ENCODE measurements at places on chromosomes 11 and 22.

DNA sequence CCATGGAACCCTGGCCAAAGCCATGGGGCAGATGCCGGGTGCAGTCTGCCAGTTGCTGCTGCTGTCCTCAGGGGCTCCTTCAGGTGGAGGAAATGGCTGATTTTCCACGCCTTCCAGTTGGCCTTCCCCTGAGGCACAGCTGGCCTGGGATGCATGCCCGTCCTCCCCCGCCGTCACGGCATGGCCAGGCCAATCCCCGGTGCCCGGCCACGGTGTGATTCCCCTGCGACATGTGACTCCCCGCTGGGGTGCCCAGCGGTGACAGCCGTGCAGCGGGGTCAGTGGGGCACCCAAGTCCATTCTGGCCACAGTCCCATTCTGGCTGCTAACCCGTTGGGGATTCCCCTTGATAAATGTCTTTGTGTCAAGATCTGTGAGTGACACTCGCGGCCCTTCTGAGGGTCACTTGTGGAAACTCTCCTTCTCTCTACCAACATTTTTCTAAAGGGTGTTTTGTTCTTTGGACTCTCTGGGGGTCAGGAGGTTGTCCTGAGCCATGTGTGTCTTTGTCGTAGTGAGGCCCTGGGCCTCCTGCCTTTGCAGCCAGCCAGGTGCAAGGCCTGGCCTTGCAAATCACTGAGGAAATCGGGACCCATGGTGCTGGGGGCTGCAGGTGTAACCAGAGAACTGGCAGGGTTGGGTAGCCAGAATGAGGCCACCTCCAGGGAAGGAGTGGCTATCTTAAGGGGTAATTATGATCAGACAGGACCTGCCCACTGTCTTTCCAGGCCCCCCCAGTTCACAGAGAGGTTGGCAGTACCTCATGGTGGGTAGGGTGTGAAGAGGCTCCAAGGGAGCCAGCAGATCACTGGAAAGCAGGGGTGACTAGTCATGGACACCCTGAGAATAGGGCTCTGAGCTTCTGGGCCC is 37.1 kb downstream of the KCNQ1OT1 start:
- DNase-seq, result no peak

- peak; percentile 19 for DNase-seq
Observed at GRCh38 chr22:45285263-45286058, 712 bp downstream of the UPK3A start.

- peak; percentile 47 for DNase-seq
Observed at GRCh38 chr11:85257837-85258236, 369.3 kb downstream of the DLG2 start.

GRCh38 chr11:132883241-132883640 is 649.1 kb downstream of the OPCML start:
- DNase-seq, result no peak

DNA sequence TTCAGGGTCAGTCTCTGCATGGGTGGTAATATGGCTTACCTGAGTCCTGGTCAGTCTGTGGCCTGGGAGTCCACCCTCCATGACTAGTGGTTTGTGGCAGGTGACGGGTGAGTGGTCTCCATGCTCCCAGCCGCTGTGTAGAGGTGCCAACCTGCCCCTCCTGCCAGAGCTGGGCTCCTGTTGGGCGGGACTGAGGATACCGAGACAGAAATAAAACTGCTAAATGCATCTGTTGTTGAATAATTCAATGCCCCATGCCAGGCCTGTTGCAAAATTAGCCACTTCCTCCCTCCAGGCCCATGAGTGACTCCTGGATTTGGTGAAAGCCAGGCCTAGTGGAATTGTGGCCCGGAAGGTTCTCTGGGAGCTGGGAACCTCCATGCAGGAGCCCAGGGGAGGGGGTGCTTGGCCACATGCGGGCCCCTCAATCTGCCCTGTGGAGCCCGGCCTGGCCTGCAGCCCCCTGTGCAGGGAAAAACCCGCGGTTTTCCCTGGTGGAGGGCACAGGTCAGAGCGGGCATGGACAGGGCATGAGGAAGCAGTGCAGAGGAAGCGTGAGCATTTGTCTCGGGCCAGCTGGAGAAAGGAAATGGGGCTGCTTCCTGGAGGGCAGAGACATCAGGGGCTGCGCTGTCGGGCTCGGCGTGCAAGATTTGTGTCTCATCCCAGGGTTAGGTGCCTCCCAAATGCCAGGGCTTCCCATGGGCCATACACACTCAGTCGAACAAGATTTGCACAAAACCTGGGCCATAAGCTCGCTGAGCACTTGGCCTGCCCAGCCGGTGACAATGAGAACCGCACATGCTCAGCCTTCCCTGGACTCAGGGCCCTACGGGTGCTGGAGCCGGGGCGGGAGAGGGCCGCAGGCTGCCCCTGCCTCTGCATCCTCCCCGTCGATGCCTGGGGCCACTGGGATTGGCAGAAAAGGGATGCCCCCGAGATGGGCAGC is 66.9 kb downstream of the KCNQ1 start:
- no peak for DNase-seq

- no peak for DNase-seq
Observed at GRCh38 chr11:31921081-31921480, 110.0 kb upstream of the PAX6 start.

- DNase-seq, result no peak
Observed at GRCh38 chr11:73160005-73160760, 18.1 kb upstream of the FCHSD2 start.

DNA sequence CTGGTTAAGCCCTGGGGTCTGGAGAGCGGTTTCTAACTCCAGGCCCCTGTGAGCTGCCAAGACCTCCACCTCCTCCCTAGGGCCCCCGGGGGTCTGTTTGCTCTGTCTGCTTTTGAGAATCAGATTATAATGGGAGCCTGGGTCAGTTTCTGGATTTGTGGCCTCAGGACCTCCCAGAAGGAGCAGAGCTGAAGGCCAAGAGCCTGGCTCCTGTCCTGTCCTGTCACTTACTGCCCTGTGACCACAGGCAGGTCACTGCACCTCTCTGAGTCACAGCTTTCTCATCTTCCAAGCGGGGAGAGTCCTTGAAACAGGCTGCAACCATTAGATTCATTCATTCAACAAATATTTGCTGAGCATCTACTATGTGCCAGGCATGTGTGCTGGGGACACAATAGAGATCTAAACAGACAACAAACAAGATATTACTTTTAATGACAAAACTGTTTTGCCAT is 87.3 kb upstream of the FGF3 start:
- peak; percentile 56 for DNase-seq

DNA sequence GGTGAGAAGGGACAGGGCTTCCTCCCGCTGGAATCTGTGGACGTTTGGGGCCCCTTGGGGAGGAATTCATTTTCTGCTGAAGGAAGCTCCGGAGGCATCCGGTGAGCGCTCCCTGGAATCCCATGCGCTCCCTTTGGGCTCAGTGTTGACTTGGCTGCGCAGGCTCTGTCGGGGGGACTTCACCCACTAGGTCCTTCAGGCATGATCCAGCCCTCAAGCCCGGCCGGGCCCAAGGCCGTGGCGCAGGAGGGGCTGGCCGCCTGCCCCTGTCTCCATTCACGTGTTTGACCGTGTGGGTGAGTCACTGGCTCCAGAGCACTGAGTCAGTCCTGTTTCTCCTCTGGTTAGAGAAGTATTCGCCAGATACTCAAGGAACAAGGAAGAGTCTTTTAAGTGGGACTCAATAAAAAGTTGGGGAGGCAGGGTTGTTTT is 1.4 kb downstream of the CTTN start:
- peak; percentile 56 for DNase-seq

DNA sequence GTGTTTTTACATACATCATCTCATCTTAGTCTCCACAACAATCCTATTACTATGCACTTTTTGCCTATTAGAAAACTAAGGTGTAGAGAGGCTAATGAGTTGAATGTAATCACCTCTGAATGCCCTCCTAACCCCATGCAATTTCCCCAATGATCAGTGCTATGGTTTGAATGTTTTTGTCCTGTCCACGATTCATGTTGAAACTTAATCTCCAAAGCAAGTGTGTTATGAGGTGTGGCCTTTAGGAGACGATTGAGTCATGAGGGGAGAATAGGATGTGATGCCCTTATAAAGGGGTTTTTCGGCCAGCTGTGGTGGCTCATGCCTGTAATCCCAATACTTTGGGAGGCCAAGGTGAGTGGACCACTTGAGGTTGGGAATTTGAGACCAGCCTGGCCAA is 2.0 kb upstream of the CCDC73 start:
- DNase-seq, result no peak

DNA sequence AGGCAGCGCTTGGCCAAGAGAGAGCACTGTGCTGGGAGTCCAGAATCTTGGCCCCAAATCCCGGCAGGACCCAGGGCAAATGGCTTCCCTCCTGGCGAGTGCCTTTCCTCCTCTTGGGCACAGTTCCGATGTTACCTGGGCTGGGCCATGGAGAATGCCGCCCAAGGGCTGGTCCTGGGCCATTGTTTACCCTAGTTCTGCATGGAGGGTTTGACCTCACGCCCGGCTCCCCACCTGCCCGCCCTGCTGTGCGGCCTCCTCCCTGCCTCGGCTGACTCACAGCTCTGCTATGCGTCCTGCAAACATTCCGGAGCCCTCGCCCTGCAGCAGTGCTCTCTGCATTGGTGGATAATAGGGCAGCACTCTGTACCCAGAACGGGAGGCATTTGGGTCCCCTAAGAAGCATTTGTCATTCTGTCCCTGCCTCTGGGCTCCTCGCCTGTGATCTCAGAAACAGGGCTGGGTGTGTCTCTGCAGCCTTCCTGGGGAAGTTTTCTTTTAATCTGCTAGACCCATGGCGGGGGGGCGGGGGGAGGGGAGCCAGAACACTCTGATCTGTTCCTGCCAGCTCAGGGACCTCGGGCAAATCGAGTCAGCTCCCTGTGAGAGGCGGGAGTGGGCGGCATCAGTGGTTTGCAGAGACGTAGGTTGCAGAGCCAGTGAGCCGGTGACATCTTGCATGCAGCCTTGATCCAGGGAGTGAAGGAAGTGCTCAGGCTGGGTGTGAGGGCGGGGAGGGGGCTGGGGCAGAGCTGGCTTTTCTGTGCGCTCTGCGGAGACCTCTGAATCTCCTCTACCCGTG is 32.9 kb upstream of the SMIM38 start:
- peak; percentile 61 for DNase-seq

- DNase-seq, result no peak
Observed at GRCh38 chr11:17267576-17267975, 9.0 kb upstream of the NUCB2 start.

DNA sequence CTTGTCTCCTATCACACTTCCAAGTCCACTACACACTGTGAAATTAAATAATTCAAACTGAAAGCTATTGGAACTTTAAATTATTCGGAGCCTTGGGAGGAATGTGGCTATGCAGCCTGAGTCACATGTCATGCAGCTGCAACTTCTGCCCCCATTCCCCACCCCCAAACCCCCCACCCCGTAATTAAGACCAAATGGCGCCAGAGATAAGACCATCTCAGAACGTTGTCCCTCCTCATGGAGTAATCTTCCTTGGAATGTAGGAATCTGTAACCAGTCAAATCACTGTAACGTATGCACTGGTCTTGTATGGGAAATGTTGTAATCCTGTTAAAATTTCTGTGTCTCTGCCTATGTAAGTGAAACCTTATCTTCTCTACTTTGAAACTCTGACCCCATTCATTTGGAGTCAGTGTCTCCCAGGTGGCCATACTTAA is 37.0 kb downstream of the GAB2 start:
- DNase-seq, result peak; percentile 97

- no peak for DNase-seq
Observed at GRCh38 chr22:48799227-48799970, 1028.3 kb downstream of the BRD1 start.

- DNase-seq, result no peak
Observed at GRCh38 chr11:8671193-8671612, 11.3 kb downstream of the TRIM66 start.

DNA sequence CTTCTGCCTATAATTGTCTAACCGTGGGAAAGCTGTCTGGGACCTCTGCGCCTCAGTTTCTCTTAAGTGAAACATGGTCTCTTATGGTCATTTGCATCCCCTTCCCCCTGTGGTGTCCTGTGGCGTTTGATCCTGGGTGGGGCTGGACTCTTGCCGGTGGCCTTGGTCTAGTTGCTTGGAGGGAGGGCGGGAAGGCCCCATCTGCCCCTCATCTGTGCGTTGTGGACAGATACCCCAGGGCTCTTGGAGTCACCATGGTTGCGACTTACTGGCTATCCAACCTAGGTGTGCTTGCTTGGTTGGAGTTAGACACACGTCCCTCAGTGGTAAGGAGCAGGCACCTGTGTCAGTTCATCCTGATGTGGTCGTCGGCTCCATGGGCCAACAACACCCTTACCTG is 15.2 kb downstream of the SHANK3 start:
- DNase-seq, result no peak

DNA sequence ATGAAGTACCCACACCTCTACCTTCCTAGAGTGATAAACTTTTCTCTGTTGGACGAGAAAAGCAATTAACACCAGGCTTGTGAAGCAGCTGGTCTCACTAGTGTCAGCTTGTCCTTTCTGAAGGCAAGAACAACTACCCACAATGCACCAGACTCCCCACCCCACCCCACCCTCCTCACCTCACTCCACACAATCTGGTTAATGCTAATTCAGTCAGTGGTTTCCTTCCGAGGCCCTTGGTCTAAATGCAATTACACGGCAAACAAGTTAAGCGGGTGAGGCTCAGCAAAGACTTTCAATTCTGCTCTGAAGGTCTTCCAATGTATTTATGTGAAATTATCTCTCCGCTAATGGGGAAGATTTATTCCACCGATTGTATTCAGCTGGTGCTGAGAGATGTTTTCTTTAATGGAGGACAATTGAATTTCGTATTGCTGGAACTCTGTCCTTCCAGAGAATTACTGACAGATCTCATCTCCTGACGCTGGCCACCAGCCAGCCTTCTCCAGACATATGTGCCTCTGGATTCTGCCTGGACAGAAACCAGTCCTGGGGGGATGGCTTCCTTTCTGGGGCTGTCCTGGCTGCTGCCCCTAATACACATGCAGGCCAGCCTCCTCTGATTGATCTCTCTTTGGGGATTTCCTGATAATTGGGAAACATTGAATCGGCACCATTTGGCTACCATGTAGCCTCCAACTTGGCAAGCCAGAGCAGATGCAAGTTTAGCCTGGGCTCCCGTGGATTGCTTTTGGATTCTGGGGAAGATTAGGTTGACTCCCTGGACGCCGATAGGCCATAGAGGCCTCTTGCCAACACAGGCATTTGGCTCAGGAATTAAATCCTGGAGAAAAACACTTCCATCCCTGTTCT is 165.8 kb upstream of the NARS2 start:
- DNase-seq, result no peak

GRCh38 chr22:49815641-49816091 is 12.0 kb downstream of the BRD1 start:
- DNase-seq, result no peak
